ENCODE measurements at places on chromosomes 1 and 21.

DNA sequence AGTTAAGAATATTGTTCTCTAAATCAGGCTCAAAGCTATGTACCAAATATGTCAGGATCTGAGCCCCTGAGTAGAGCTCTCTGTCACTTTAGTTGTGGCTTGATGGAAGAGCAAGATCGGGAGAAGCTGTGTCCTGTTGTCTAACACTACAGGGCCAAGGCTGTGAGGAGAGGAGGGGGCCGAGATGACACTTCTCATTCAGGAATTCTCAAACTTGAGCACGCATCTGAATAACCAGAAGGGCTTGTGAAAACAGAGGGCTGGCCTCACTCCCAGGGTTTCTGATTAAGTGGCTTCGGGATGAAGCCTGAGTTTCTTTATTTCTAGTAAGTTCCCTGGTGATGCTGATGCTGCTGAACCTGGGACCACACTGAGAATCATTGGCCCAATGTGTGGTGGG is 209.2 kb upstream of the DAB1 start:
- DNase-seq = no peak

DNA sequence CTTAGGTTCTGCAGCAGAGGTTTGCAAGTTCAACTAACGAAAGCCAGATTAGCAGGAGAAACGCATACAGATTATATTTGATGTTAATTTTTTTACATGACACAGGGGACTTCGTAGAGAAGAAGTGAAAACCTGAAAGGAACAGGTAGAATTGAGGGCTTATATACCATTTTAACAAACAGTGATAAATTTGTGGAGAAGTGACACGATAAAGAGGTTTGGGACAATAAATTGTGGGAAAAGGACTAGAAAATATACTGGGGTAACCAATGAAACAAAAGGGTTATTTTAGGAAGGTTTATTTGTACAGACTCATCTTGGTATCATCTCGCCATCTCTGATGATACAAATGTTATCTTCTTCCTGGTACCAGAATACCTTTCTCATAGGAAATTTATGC is 452.9 kb downstream of the SETD4 start:
- no peak for DNase-seq

- DNase-seq = peak; percentile 93
Observed at GRCh38 chr1:41122851-41123518, 101.5 kb upstream of the SLFNL1 start.

GRCh38 chr1:241499910-241500309 is 19.6 kb downstream of the FH start:
- peak; percentile 75 for DNase-seq

- no peak for DNase-seq
Observed at GRCh38 chr1:148373192-148373925, 109.7 kb downstream of the PPIAL4G start.

GRCh38 chr1:203612932-203613682 is 13.5 kb upstream of the ATP2B4 start:
- no peak for DNase-seq

Measured in fibroblast of mammary gland (primary cell).